ENCODE measurements at places on chromosomes 11 and 22.

DNA sequence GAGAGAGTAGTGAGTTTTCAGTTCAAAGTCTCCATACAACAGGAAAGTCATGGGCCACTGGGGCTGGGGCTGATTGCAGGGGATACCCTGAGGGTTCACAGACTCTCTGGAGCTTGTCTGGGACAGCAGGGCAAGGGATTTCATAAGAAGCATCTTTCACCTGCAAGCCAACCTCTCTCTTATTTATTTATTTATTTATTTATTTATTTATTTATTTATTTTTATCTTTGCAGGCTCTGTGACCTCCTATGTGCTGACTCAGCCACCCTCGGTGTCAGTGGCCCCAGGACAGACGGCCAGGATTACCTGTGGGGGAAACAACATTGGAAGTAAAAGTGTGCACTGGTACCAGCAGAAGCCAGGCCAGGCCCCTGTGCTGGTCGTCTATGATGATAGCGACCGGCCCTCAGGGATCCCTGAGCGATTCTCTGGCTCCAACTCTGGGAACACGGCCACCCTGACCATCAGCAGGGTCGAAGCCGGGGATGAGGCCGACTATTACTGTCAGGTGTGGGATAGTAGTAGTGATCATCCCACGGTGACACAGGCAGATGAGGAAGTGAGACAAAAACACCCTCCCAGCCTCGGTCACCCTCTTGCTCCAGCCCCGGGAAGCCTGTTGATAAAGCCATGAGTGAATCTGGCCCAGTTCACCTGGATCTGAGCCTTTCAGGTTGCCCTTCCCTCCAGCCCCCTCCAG, 68.4 kb downstream of the GGTLC2 start:
- no peak for DNase-seq

- DNase-seq = no peak
Observed at GRCh38 chr22:30187529-30188407, 58.8 kb downstream of the LIF start.

DNA sequence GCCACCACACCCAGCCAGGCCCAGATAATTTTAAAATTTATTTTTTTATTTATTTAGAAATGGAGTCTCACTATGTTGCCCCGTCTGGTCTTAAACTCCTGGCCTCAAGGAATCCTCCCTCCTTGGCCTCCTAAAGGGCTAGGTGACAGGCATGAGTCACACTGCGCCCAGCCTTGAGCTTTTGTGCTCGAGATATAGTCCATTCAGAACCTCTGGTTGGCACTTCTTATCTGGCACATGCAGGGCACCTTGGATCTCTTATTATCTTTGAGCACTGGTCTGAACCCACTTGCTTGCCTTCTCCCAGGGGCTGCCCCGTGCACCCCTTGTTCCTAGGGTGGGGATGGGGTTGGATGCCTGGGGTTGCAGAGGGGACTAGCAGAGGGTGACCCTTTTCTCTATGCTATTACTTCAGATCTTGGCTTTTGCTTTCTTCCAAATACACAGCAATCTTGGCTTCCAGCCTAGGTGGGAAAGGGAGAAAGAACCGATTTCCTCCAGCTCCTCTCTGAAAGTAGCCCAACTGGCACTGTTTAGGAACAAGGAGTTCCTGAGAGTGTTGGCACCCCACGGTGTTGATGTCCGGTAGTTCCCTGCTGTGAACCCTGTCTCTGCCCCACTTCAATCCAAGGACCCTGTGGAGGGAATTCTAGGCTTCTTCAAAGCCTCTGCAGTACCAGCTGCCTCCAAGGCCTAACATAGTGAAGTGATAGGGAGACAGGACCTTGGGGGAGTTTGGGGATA, 1.3 kb upstream of the SLC3A2 start:
- DNase-seq = no peak

GRCh38 chr11:76234416-76235232, 28.3 kb upstream of the WNT11 start:
- DNase-seq = peak; percentile 39

GRCh38 chr11:83542861-83543260, 256.7 kb upstream of the CCDC90B start:
- no peak for DNase-seq

DNA sequence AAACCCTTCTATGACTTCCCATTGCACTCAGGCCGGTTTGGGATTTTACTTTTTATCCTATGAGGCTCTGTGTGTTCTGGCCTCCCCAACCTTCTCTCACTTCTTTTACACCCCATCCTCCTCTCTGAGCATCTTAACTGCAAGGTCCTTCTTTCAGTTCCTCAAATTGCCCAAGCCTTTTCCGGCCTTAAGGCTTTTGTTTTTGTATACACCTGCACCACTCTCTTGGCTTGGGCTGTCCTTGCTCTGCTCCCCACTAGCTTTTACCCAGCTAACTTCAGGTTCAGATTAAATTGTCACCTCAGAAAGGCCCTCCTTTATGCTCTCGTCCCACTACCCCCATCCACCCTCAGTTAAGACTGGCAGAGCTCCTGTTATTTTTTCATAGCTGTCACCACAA, 55.5 kb downstream of the FAM83F start:
- DNase-seq = no peak

DNA sequence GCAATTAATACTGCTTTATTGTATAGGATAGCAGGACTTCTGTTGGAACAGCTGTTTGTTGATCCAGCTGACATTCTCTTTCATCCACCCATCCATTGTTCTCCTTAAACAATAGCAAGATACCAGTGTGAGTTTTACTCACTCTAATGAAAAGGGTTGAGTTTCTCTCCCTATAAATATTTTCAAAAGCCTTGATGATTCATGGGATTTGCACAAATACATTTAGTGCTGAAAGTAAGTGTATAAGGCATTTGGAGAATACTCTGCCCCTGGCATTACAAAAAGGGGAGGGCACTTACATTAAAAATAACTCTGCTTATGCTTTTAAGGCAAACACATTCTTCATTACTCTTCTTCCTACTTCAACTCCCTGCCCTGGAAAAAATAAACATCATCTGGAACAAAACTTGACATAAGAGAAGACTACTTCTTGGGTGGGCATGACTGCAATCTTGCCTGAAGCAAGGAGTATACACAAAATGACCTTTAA, 634.9 kb downstream of the METTL15 start:
- DNase-seq = no peak

DNA sequence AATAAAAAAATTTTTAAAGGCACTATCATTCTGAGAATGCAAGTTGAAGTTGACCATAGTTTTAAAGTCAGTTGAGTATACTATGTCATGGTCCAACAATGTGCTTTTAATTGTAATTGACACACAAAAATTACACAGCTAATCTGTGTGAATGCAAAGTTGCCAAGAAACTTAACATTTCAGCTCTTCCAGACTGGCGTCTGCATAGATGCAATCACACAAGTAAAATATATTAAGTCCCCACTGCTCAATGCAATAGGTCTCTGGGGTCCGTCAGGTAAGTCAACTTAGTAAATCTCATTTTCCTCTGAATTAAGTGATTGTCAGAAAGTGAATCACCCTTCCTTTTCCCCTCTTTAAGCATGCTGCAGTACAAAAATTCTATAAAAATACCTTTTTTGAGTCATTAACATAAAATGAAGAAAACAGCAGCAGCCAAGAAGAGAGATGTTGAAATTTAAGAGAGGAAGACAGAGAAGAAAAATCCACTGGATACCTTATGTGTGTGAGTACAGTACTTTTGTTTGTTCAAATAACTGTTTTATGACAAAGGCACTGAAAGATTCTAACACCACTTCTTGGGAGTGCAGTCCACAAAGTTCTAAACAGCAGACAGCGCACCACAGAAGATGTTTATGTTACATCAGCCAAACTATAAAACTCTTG, 5.1 kb downstream of the FZD4 start:
- DNase-seq = no peak

GRCh38 chr22:19852177-19852781, 2.4 kb downstream of the GNB1L start:
- no peak for DNase-seq
